ENCODE measurements at places on chromosomes 11 and 22. TPM values are rescaled to one million over a fixed set of nuclear protein-coding genes. Genes with fewer than 3 reads are reported as not detected.

Gene PGR
- polyA plus RNA-seq = not detected

Gene MPEG1
- polyA plus RNA-seq = 76.6 TPM

Gene NRGN
- 1.8 TPM for polyA plus RNA-seq

Gene MPZL3
- polyA plus RNA-seq = 1.5 TPM

Gene KCNK7
- not detected for polyA plus RNA-seq

Gene UEVLD
- 8.8 TPM for polyA plus RNA-seq

Gene KIRREL3
- not detected for polyA plus RNA-seq

Gene SOX6
- not detected for polyA plus RNA-seq

Gene ANO5
- polyA plus RNA-seq = not detected

Gene SCT
- polyA plus RNA-seq = not detected

Gene LARGE2
- polyA plus RNA-seq = 30.6 TPM

Gene CCND1
- polyA plus RNA-seq = 6.2 TPM

Gene B4GALNT4
- not detected for polyA plus RNA-seq

Gene BRSK2
- not detected for polyA plus RNA-seq

Gene AGBL2
- polyA plus RNA-seq = 4.0 TPM

Gene SLCO2B1
- not detected for polyA plus RNA-seq

Gene SULT4A1
- not detected for polyA plus RNA-seq

Gene SYNGR1
- polyA plus RNA-seq = 2.6 TPM

Gene OR52I1
- not detected for polyA plus RNA-seq

Gene CASP5
- polyA plus RNA-seq = not detected

Gene C11orf24
- 67.0 TPM for polyA plus RNA-seq

Gene FZD4
- not detected for polyA plus RNA-seq

Gene OR52H1
- not detected for polyA plus RNA-seq

Gene RRP7A
- polyA plus RNA-seq = 52.7 TPM

Gene YPEL1
- polyA plus RNA-seq = 31.2 TPM

Gene TYR
- polyA plus RNA-seq = not detected

Gene HBG2
- 2.9 TPM for polyA plus RNA-seq

Gene SAC3D1
- 8.7 TPM for polyA plus RNA-seq

Gene MS4A3
- polyA plus RNA-seq = not detected

Gene PRAME
- polyA plus RNA-seq = not detected

Gene CPT1B
- 1.00 TPM for polyA plus RNA-seq

Gene CFAP300
- not detected for polyA plus RNA-seq

Gene KRTAP5-8
- polyA plus RNA-seq = not detected

Gene CRYBB3
- not detected for polyA plus RNA-seq

Gene FOLR1
- not detected for polyA plus RNA-seq

Gene TNNT3
- polyA plus RNA-seq = not detected

Gene PDGFD
- polyA plus RNA-seq = 0.63 TPM

Gene CCDC157
- polyA plus RNA-seq = 2.6 TPM

Gene PDE2A
- 0.36 TPM for polyA plus RNA-seq

Gene SCGB1D2
- polyA plus RNA-seq = not detected

Gene CCDC87
- not detected for polyA plus RNA-seq
